ENCODE measurements at places on chromosomes 6 and 20.

DNA sequence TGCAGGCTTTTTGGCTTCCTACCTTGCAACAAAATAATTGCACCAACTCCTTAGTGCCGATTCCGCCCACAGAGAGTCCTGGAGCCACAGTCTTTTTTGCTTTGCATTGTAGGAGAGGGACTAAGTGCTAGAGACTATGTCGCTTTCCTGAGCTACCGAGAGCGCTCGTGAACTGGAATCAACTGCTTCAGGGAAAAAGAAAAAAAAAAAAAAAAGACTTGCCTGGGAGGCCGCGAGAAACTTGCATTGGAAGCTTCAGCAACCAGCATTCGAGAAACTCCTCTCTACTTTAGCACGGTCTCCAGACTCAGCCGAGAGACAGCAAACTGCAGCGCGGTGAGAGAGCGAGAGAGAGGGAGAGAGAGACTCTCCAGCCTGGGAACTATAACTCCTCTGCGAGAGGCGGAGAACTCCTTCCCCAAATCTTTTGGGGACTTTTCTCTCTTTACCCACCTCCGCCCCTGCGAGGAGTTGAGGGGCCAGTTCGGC lies 420 bp downstream of the SOX4 start:
- peak; percentile 63 for DNase-seq

- DNase-seq = no peak
These were observed 99.5 kb downstream of the LINC00237 start for GRCh38 chr20:21006611-21007010.

DNA sequence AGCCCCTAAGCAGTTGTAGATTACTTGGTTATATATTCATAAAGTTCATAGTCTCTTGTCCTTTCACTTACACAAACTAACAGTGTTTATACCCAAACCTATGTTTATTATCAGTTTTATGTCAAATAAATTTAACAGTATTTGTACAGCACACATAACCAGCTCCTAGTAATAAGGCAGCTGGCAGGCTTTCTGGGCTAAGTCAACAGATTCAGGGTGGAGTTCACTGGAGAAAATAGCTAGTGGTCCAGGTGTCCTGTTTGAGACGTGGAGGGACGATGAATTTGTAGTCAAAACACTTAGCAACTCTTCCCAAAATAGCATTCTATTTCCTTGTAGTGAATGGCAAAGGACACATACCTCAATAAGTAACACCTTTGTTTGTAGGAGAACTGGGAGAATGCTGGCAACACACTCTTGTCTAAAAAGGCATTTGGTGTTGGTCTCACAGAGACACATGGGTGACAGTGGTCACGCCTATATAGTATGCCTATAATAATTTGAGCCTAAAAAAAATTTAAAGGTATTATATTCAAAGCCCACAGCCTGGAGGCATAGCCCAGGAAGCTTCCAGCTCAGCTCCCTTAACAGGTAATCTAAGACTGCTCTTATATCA lies 156.4 kb upstream of the CARMIL1 start:
- DNase-seq = no peak

DNA sequence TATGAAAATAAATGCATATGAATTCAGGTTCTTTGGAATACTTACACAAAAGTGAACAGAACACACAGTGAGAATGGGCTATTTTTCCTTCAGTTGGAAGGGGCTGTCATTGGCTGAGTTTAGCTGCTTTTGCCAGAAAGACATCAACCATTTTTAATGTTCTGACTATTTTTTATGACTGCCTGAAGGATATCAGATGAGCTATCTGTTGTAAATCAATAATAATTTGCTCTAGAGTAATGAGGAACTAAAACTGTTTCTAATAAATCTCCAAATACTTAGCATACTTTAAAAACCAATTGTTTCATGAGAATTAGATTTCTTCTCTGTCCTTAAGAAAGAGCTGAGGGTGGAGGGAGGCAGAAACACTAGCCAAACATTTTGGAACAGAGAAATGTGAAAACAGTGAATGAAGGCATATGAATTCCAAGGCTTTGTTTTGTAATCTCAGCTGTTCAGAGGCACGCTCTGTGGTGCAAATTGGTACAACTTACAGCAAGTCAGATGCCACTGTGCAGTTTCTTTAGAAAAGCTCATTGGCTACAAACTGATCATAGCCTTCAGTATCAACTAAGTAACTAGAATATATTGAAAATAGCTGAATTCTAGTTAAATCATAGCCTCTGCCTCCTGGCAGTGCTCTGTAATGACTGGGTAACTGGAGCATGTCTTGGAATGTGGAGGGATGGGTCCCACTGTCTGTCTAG lies 228.9 kb upstream of the JAG1 start:
- no peak for DNase-seq

DNA sequence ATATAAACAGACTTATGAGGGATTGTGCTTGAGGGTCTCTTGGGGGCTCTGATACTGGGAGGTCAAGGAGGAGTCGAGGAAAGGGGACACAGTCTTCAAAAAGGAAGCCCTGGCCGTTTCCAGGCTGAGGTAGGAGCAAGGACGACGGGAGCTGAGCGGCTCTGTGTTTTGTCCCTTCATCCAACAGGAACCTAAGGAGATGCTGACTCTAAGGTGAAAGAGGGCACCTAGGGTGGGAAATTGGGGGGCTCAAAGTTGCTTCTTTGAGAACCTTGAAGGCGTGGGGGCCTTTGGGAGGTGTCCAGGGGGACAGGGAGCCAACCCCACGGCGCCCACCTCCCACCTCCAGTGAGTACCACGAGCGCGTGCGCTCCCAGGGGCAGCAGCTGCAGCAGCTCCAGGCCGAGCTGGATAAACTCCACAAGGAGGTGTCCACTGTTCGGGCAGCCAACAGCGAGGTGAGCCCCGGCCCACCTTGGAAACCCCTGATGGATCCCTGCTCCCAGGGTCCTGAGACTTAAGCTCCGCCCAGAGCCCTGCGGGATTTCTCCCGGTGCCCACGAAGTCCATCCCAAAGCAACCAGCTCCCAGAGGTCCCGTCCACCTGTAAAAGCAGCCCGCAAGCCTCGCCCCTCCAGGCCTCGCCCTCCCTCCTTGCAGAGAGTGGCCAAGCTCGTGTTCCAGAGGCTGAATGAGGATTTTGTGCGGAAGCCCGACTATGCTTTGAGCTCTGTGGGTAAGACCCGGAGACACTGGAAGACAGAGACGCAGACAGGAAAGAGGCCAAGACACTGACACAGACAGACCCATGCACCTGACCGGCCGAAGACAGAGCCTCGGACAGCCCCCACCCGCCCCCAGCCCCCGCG lies 2.9 kb downstream of the SPAG4 start:
- peak; percentile 26 for DNase-seq

- no peak for DNase-seq
These were observed 807 bp downstream of the SNHG17 start for GRCh38 chr20:38434301-38434741.

- DNase-seq = no peak
These were observed 27.3 kb downstream of the IGF2R start for GRCh38 chr6:159996087-159996622.

DNA sequence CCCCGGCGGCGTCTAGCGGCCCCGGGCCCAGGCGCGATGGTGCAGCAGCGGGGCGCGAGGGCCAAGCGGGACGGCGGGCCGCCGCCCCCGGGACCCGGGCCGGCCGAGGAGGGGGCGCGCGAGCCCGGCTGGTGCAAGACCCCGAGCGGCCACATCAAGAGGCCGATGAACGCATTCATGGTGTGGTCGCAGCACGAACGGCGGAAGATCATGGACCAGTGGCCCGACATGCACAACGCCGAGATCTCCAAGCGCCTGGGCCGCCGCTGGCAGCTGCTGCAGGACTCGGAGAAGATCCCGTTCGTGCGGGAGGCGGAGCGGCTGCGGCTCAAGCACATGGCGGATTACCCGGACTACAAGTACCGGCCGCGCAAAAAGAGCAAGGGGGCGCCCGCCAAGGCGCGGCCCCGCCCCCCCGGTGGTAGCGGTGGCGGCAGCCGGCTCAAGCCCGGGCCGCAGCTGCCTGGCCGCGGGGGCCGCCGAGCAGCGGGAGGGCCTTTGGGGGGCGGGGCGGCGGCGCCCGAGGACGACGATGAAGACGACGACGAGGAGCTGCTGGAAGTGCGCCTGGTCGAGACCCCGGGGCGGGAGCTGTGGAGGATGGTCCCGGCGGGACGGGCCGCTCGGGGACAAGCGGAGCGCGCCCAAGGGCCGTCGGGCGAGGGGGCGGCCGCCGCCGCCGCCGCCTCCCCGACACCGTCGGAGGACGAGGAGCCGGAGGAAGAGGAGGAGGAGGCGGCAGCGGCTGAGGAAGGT lies 715 bp downstream of the SOX12 start:
- peak; percentile 79 for DNase-seq

DNA sequence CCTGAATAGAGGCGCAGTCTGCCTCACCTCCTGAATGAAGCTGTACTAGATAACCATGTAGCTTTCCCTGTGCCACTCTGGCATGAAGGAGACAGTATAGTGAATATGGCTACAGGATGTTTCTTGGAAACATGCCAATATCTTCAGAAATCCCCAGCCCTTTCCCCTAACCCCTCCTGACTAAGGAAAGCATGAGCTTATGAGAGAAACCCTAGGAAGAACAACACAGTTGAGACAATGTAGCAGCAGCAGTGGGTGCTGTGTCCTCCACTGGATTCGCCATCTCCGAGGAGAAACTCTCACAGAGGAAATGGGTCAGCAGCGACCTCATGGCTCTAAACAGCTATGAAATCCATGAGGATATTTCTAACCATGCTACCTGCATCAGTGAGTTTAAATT lies 6.7 kb downstream of the HLA-DQA1 start:
- no peak for DNase-seq

GRCh38 chr20:19783966-19784401 lies 25.9 kb downstream of the RIN2 start:
- no peak for DNase-seq

DNA sequence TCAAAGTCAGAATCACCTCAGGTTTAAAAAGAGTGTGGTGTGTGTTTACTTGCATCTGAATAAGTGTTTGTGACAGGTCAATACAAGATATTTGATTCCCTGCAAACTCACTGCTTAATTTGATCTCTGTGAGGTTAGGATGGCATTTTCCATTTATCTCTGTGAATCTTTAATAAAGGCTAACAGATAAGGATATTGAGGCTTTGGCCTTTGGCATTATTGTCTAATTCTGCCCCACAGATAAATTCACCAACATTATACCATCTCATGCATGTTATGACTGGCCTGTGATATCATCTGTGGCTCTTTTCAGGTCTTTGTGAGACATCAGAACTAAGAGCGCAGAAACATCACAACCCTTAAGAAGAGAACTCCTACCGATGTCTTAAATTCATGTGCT lies 84.7 kb downstream of the TRMT6 start:
- no peak for DNase-seq

DNA sequence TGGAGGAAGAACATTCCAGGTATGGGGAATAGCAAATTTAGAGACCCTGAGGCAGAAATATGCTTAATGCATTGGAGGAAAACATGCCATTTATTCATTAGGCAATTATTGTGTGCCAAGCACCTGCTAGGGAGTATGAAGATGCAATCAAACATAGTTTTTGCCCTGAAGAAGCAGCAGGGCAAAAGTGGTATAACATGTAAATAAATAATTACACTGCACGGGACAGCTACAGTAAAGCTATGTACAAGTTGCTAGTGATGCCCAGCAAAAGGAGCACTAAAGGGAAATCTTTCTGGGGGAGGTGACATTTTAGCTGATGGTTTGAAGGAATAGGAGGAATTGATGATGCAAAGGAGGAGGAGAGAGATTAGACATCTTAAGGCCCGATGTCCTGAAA lies 624 bp upstream of the TJAP1 start:
- DNase-seq = no peak

DNA sequence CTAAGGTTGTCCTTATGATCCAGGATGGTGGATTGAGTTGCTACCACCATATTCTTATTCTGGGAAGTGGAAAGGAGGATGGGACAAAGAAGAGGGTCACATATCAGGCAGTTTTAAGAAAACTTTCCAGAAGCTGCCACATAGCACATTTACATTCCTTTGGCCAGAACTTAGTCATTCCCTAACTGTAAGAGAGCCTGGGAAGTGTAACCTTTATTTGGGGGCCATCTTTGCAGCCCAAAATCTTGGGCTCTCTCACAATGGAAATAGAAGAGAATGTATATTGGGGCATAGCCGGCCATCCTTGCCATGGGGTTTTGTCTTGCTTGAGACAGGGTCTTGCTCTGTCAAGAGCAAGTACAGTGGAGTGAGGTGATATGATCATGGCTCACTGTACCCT lies 8.4 kb downstream of the ZNF341 start:
- no peak for DNase-seq

DNA sequence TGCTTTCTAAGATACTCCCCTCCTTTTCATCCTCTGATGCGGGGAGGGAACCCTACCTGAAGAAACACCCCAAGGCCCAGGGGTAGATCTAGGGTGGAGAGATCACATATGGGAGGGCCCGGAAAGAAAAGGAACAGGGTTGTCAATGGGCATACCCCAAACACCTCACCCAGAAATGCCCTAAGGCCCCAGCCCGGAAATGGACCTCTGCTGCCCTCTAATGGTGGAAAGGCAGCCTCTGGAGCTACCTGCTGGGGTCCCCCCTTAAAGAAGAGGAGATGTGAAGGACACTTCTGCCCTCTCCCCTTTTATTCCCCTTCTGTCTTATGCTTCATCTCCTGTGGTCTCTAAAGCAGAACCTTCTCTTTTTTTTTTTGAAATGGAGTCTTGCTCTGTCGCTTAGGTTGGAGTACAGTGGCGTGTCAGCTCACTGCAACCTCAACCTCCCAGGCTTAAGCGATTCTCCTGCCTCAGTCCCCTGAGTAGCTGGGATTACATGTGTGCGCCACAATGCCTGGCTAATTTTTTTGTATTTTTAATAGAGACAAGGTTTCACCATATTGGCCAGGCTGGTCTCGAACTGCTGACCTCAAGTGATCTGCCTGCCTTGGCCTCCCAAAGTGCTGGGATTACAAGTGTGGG lies 458 bp upstream of the ARMC12 start:
- DNase-seq = peak; percentile 75

DNA sequence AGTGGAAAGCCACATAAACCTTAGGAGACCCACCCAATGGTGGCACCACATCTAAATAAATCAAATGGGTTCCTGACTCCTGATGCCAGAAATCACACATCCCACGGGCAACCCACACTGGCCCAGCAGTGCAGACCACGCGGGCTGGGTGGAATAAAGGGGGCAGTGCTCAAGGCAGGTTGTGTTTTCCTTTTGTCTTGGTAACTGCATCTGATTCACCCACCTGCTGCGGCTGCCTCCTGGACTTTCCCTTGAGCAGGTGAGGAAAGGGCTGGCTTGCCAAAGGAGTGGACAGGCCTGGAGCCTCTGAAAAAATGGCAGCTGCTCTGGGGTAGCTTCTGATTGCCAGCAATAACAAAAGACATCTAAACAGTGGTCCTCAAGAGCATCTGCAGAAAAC lies 119.5 kb upstream of the KCNK16 start:
- DNase-seq = no peak

All from head of caudate nucleus (tissue), 42 donors.